ENCODE measurements at places on chromosomes 2 and 18. TPM values are rescaled to one million over a fixed set of nuclear protein-coding genes. Genes with fewer than 3 reads are reported as not detected.

- no peaks in the 10 kb centered on the region for H3K36me3 ChIP-seq
- no peak overlapping the region for H3K4me3 ChIP-seq
- no peaks in the 10 kb centered on the region for H3K27me3 ChIP-seq
- H3K27ac ChIP-seq = no peak overlapping the region
- no peak for DNase-seq
Measured at GRCh38 chr18:69628774-69629359, 228.2 kb downstream of the DOK6 start.

- no peaks in the 10 kb centered on the region for H3K4me1 ChIP-seq
- H3K36me3 ChIP-seq = no peaks in the 10 kb centered on the region
- no peak overlapping the region for H3K27ac ChIP-seq
- DNase-seq = no peak
Measured at GRCh38 chr2:8514796-8515758, 166.8 kb upstream of the ID2 start.

- no peaks in the 10 kb centered on the region for H3K4me1 ChIP-seq
- H3K27ac ChIP-seq = no peak overlapping the region
- no peak overlapping the region for H3K4me3 ChIP-seq
- no peak for DNase-seq
Measured at GRCh38 chr18:65938592-65939372, 188.0 kb downstream of the CDH7 start.

- H3K36me3 ChIP-seq = no peaks in the 10 kb centered on the region
- DNase-seq = no peak
- H3K27me3 ChIP-seq = no peaks in the 10 kb centered on the region
- no peaks in the 10 kb centered on the region for H3K4me1 ChIP-seq
- H3K27ac ChIP-seq = no peak overlapping the region
Measured at GRCh38 chr2:177129610-177130009, 83.0 kb upstream of the HNRNPA3 start.

Gene GREB1L
- 2.1 TPM for total RNA-seq

Gene CGREF1
- total RNA-seq = 0.68 TPM

Gene ANKRD30BL
- total RNA-seq = not detected

Measured in sigmoid colon (tissue), 7 donors.